ENCODE measurements at places on chromosomes 3 and 15.

- DNase-seq = peak; percentile 35
Measured at GRCh38 chr3:32106929-32107362, 526 bp downstream of the GPD1L start.

- DNase-seq = no peak
Measured at GRCh38 chr3:9514956-9515355, 38.7 kb downstream of the LHFPL4 start.

- peak; percentile 66 for DNase-seq
Measured at GRCh38 chr3:129211772-129212171, 28.1 kb upstream of the CNBP start.

DNA sequence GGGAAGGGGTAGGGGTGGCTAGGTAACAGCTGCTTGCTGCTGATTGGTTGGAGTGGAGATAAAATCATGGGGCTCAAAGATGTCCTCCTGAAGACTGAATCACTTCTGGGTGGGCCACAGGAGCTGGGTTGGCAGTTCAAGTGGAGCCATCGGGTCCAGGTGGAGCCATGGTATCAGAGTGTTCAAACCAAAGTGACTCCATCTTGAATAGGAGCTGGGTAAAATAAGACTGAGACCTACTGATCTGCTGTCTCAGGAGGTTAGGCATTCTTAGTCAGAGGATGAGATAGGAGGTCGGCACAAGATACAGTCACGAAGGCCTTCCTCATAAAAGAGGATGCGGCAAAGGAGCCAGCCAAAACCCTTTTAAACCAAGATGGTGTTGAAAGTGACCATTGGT is 96.5 kb downstream of the RTP4 start:
- no peak for DNase-seq

GRCh38 chr3:23304424-23304823 is 101.3 kb downstream of the UBE2E2 start:
- DNase-seq = no peak

DNA sequence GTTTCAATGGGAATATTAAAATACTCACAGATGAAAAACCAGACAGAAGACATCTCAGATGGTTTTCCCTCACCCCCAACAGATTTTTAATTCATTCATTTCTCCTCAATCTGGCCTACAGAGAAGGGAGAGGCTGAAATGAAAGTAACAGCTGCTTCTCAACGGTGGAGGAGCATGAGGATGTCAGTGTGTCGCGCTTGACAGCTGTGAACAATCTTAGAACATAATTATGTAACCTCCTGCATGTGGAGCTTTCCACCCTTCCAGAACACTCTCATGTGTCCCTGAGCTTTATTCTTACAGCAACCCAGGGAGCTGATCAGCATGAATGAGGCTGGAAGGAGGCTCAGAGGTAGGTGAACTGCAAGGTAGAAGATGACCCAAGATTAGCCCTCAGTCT is 52.7 kb downstream of the MB21D2 start:
- DNase-seq = no peak

DNA sequence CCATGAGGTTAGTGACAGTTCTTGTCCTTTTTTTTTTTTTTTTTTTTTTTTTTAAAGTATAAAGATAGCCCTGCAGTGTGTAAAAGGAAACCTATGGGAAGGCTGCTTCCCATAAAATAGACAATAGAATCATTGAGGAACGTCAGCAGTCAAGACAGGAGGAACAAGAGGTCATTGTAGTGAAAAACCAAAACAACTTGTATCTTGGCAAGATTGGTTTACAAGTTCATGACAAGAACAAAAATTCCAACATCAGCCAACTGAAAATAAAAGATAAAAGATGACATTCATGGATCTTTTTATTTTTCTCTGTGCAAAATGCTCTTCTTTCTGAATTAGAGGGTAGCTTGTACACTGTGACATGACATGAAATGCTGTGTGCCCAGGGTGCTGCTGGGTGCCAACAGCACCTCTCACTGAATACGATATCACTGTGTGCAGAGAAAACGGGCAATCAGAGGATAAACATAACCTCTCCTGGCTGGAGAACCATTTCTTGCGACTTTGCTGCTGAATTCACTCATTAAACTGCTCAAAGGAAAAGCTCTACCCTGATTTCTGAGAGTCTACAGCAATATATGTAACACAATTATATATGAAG is 30.1 kb upstream of the IP6K2 start:
- no peak for DNase-seq

GRCh38 chr15:88741671-88742070 is 61.6 kb upstream of the ACAN start:
- DNase-seq = no peak
